ENCODE measurements at places on chromosomes 1 and 21.
A peak's percentile ranks its signal among the peaks of the same experiment; 100 is the strongest.

- DNase-seq, result no peak
These were observed 103.2 kb upstream of the OLFM3 start for GRCh38 chr1:102099916-102100315.

DNA sequence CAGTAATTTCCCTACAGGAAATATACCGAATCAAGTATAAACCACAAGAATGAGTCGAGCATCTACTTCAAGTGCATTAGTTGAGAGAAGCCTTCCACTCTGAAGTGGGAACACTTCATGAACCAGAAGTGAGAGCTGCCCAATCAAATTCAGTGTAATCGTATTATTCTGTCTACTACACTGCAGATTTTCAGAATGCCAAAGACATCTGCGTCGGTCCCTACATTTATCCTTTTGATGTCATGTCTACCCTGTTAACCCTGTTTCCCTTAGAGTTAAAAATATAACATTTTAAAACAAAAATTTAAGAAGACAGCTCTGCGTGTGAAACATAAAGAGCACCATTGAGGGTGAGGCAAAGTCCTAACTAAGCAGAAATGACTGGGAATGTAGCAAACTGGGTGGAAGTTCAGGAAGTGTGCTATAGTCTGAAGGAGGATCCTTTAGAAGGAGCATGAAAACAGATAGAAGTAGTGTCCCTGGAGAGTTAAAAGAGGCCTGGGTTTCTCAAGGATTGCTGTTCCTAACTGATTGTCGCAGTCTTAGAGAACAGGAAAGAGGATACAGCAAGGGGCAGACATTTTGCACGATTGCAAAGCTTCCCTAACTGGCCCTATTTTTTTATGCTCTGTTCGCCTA lies 291.2 kb downstream of the PTPRC start:
- peak; percentile 11 for DNase-seq

GRCh38 chr1:94653454-94653853 lies 111.9 kb upstream of the F3 start:
- no peak for DNase-seq

DNA sequence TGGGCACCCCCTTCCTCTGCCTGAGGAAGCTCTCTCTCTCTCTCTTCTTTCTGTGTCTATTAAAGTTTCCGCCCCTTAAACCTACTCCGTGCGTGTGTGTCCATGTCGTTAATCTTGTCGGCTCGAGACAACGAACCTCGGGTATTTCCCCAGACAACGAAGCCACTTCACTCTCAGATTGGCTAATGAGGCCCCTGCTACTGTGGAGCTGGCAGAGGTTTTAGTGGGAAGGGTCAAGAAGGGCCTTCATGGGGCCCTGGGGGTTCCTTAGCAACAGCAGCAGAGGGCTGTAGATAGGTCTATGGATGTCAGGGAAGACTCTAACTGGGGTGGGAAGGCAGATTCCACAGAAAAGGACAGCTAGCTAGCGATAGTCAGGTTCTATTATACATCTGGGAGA lies 239.8 kb upstream of the RAB4A start:
- no peak for DNase-seq

- DNase-seq, result peak; percentile 22
These were observed 14.7 kb upstream of the BOLA1 start for GRCh38 chr1:149884433-149885338.

- no peak for DNase-seq
These were observed 33.7 kb downstream of the RTCA start for GRCh38 chr1:100299521-100300222.

- no peak for DNase-seq
These were observed 22.0 kb upstream of the IFNAR1 start for GRCh38 chr21:33302796-33303195.

DNA sequence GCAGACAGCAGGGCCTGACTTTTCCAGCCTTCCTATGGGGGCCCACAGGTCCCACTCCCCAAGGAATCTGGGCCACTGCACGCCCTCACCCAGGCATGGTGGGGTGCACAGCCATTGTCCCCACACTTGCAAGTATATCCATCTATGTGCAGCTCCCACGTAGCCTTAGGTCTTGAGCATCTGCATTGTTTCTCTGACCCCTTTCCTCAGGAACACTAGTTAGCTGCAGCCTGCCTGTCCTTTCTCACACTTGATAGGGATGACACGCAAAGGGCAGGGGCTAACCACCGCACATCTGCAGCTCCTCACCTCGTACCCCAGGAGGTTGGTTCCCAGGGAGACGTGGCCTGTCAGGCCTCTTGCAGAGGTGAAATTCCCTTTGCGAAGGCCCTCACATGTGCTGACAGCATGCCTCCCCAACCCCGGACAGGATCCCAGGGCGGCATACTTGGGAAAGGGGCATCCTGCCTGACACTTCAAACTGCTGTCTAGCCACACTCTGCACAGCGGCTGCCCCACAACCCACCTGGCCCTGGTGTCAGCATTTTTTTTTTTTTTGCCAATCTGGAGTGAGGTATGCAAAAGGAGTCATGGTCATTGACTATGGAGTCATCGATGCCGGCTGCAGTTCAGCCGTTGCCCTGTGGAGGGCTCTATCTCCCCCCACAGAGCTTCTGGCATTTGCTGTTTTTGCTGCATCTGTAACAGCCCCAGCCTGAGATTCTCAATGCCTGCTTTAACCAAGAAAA lies 5.0 kb downstream of the JMJD4 start:
- DNase-seq, result peak; percentile 31

DNA sequence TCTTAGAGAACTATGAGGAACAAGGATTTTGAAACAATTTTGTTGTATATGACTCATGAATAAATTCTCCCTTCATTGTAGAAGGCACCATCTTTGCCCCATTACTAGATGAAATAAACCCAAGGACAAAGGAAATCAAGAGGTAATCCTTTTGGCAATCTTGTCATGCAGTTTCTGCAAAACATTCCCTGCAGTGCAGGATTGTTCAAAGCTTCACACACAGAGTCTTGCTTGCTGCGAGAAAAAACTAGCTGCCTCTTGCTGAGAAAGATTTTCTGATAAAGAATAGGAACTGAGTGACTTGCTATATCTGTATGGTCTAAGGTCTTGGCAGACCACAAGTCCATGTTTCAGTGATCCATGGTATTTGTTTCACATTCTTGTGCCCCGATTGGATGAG lies 657.4 kb upstream of the ADGRL4 start:
- no peak for DNase-seq

DNA sequence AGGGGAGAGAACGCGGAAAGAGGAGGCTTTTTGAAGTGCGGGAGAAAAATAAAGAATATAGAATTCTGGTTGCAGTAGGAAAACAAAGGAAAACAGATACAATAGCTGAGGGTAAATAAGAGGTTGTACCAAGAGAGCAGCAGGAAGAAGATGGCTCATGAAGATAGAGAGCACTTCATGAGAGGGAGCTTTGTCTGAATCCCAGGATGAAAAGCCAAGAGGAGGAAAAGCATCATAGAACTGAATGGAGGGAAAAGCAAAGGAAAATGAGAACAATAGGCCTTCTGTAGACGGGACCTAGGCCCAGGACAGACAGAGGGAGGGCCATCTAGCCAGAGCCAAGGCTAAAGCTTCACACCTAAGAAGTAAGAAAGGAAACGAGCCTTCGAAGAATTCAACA lies 49.5 kb downstream of the ATP6V1G3 start:
- no peak for DNase-seq
